ENCODE measurements at places on chromosomes 1 and 21.

- DNase-seq = no peak
These were observed 51.2 kb downstream of the GORAB start for GRCh38 chr1:170583186-170583585.

- DNase-seq = no peak
These were observed 3.5 kb downstream of the HAPLN2 start for GRCh38 chr1:156622581-156623297.

DNA sequence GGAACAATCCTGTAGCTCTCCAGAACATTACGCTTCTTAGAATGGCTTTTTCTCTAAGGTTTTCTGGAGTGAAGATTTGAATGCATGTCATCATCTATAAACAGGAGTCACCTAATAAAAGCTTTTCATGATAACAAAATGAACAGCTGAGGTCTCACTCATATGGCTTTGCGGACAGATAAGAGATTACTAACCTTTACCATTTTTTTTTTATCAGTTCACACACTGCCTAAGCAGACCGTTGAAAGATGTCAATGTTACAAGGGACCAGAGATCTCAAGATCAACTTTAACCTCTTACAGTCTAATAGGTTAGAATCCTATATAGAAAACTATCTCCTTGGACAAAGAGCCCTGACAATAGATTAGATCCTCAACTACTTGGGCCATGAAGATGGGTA lies 41.4 kb downstream of the SCMH1 start:
- DNase-seq = no peak

GRCh38 chr1:202133989-202134388 lies 10.5 kb downstream of the ARL8A start:
- DNase-seq = no peak

DNA sequence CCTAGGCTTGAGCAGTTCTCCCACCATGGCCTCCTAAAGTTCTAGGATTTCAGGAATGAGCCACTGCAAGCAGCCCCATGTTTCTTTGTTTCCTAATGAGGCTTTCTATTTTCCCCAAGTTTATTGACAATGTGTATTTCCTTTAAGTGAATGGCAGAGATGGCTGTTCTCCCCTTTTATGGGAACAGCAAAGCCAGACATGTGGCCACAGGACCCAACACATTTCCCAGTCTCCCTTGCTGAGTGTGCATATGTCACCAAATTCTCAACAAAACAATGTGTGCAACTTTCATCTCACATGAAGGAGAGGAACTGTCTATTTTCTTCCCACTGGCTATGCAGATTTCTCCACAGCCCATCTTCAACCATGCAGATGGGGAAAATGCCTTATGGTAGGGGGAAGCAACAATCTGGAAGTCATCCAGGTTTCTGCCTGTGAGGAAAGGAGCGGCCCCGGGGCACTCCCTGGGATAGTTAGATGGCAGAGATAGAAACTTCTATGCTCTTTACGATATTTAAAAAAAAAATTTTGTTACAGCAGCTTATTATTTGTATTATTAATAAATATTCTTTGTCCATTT lies 28.6 kb upstream of the MAP10 start:
- DNase-seq = no peak

GRCh38 chr1:157399984-157400382 lies 152.3 kb downstream of the FCRL5 start:
- no peak for DNase-seq

GRCh38 chr1:7256526-7256925 lies 471.3 kb downstream of the CAMTA1 start:
- DNase-seq = no peak

DNA sequence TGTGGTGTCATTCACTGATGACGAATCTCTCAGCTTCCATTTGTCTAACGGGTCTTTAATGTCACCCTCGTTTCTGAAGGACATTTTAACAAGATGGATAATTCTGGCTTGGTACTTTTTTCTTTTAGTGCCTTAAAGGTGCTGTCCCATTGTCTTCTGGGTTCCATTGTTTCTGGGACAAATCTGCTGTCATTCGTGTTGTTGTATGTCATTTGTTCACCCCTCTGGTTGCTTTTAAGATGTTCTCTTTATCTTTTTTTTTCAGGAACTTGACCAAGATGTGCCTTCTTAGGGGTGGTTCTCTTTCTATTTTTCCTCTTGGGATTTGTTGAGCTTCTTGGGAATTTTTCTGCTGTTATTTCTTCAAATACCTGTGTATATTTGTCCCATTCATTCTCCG lies 14.0 kb upstream of the MMEL1 start:
- DNase-seq = no peak

DNA sequence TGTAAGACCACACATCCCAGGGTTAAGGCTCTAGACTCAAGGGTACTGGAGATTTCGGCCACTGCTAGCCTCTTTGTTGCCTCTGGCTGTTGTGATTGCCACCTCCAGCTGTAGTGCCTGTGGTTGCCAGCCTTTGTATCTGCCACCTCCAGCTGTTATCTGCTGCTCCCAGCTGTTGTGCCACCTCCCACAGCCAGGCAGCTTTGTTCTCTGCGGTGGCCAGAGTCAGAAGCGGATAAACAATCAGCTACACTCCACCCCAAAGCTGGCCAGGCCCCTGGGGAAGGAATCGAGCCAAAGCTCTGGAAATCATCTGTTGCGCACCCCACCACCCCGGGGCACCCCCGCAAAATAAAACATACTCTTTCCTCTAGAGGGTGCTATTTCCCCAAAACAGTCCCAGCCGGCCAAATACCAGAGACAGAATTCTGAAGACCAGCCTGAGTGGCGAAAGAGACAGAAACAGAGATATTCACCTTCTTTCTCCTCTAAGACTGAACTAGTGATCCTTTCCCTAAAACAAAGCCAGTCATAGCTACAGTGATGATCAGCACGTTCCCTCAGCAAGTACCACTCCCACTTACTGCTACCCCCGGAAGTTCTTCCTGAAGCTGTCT lies 14.8 kb upstream of the PIGM start:
- no peak for DNase-seq

DNA sequence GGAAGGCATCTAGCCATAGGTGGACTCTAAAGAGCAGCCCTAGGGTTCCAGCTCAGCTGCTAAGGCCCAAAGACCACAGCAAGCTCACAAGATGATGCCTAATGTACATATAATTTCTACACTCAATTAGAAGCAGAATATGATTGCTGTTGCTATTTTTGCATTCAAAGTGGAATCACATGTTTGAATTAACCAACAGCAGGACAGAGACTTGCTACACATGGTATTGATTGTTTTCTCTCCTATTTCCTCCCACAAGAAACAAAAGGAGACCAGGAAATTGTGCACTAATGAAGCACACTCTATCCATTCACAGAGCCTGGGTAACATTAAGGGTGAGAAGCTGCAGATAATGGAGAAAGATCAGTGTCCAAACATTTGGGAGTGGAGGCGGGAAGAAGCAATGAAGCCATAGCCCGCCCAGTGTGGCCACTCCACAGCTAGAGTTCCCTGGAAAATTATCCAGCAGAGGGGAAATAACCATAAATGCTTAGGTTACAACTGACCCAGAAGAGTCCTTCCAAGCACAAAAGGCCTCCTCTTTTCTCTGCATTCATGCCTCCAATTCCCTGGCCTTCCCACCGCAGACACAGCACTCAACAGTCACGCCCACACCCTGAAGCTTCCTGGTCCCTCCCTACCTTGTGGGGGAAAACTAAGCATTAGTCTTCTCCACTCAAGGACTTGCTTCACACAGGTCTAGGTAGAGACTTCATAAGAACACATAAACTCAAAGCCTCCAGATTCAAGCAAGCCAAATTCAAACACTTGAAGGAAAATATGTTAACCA lies 7.5 kb downstream of the CNN3 start:
- no peak for DNase-seq

- DNase-seq = no peak
These were observed 1.7 kb upstream of the SPRR3 start for GRCh38 chr1:152999818-153000217.

- no peak for DNase-seq
These were observed 22.2 kb downstream of the SLC26A9 start for GRCh38 chr1:205920861-205921569.

GRCh38 chr1:64114012-64114525 lies 89.4 kb upstream of the UBE2U start:
- DNase-seq = no peak

DNA sequence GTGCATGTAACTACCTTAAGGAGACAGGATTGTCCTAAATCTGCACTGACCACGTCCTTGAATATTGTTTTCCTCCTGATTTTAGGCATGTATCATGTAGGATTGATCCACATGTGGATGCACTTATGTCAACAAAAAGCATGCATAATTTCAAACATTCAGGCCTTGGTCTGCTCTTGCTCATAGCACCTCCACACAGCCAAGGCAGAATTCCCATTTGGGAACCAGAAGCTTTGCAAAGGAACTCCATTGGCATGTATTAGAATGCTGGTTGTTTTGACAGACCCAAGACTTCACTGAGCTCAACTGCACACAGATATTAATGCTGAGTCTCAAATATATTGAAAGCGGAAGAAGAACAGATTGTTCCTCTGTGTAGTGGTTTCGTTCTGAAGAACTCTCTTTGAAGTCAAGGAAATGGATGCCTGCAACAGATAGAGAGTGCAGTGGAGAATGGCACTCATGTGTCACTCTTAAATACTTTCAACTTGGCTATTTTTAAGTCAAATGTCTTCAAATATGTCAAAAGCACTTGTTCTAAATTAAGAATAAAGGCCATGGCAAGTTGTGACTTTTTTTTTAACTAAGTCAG lies 387.6 kb downstream of the LTN1 start:
- no peak for DNase-seq

- DNase-seq = no peak
These were observed 106.7 kb downstream of the SETD4 start for GRCh38 chr21:35953597-35953996.

- no peak for DNase-seq
These were observed 77.9 kb downstream of the PSMG1 start for GRCh38 chr21:39105341-39105765.

- DNase-seq = no peak
These were observed 24.5 kb upstream of the SOAT1 start for GRCh38 chr1:179269071-179269470.

- no peak for DNase-seq
These were observed 6.8 kb upstream of the OLIG2 start for GRCh38 chr21:33018707-33019465.

- DNase-seq = no peak
These were observed 14.8 kb upstream of the KIF1B start for GRCh38 chr1:10195570-10195969.

DNA sequence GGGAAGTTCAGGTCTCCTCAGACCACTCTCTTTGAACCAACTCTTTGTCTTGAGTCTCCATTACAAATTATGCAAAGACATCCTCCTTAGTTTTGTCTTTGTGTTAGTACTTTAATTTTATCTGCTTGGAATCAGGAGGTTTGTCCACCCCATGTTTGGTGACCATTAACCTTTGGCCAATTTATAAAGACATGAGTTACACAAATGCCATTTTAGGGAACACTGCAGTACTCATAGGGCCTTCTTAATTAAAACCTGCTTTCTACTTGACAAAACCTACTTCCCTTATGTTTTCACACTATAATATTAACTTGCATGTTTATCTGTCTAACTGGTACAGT lies 7.9 kb upstream of the CDC73 start:
- no peak for DNase-seq

DNA sequence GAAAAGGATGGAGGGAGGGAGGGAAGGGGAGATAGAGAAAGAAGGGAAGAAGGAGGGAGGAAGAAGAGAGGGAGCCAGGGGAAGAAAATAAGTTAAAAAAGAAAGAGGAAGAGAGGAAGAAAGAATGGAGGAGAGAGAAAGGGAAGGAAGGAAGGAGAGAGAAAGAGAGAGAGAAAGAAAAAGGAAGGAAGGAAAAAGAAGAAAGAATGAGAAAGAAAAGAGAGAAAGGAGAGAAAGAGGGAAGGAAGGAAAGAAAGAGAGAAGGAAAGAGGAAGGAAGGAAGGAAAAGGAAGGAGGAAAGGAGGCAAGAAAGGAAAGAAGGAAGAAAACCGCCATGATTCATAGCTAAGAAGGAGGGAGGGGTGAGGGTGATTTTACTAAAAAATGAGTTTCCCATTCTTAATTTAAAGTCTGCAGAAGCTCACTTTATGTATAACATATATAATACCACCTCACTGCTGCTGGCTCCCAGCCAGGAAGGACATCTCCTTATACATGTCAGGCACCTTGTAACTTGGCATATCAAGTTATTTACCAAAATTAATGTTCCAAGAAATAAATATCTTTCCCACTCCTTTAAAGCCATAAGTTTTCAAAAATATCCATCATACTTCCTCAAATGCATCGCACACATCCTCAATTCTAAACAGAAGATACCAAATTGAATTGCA lies 46.0 kb upstream of the OLIG2 start:
- no peak for DNase-seq

DNA sequence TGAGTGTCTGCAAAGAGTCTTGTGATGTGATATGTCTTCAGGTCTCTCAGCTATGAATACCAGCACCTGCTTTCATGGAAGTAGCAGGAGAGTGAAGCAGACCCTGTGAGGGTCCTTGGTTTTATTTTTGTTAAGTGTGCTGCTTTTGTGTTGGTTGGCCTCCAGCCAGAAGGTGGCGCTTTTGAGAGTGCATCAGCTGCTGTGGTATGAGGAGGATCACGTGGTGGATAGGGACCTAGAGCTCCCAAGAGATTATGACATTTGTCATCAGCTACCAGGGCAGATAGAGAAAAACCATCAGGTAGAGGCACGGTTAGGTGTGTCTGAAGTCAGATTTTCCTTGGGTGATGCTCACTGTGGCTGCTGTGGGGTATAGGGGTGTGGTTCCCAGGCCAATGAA lies 1232.1 kb downstream of the MRPL39 start:
- DNase-seq = no peak

DNA sequence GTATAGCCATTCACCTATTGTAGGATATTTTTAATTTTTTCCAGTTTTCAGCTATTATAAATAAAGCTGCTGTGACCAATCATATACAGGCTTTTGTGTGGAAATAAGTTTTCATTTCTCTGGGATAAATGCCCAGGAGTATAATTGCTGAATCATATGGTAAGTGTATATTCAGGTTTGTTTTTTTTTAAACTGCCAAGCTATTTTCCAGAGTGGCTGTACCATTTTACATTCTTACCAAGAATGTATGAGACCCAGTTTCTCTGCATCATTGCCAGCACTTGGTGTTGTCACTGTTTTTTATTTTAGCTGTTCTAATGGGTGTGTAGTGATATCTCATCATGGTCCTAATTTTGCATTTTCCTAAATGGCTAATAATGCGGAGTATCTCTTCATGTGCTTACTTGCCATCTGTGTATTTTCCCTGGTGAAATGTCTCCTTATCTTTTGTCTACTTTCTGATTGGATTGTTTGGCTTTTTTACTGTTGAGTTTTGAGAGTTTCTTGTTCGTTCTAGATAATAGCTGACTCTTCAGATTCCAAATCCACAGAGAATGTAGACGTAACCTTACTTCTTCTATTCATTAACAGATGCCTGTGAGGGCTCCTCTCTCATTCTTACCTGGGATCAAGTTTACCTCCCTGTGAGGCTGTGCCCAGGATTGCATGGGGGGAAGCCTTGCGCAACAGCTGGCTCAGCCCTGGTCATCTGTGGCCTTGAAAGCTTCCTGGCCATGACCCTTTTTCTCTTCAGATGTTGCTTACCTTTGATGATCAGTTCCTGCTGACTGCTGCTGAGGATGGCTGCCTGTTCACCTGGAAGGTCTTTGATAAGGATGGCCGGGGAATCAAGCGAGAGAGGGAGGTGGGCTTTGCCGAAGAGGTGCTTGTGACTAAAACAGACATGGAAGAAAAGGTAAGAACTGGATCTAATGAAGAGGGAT lies 42.6 kb downstream of the CFAP57 start:
- no peak for DNase-seq
